Astrocyte of the hippocampus (primary cell): ENCODE measurements at places on chromosomes 13 and 19.

GRCh38 chr13:23325191-23325590, 108.3 kb downstream of the SACS start:
- peak; percentile 8 for DNase-seq

- DNase-seq = no peak
Measured at GRCh38 chr13:50629966-50630365, 213.5 kb downstream of the DLEU7 start.

DNA sequence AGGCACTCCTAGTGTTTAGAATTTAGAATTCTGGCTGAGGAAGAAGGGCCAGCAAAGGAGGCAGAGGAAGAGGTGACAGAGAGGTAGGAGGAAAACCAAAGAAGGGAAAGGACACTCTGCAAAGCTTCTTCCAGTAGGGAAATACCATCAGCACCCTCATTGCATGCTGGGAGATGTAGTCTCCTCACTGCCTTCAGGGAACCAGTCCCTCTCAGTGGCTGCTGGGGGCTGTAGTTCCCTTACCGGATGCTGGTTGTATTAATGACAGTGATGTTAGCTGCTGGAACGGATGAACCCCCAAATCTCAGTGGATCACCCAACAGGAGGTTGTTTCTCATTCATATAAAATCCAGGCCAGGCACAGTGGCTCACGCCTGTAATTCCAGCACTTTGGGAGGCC, 10.1 kb downstream of the GRIN2D start:
- DNase-seq = peak; percentile 70

GRCh38 chr19:53912653-53913052, 3.6 kb downstream of the CACNG7 start:
- no peak for DNase-seq

GRCh38 chr13:30412346-30412745, 9.9 kb upstream of the UBE2L5 start:
- DNase-seq = no peak

DNA sequence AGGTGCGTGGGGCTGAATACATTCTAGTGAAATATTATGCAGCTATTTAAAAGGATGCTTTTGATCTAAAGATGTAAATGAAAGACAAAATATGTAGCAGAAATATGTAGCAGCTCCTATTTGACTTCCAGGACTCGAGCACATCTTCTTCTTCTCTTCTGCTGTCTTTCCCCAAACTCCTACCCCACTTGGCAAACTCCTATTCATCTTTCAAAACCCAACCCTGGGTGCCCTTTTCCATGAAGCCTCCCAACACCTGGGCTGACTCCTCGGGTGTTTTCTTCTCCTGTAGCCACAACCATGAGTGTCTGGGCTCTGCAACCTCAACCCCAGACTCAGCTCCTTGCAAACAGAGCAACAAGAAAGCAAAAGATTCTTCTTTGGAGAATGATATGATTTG, 11.1 kb downstream of the ACER1 start:
- DNase-seq = no peak

DNA sequence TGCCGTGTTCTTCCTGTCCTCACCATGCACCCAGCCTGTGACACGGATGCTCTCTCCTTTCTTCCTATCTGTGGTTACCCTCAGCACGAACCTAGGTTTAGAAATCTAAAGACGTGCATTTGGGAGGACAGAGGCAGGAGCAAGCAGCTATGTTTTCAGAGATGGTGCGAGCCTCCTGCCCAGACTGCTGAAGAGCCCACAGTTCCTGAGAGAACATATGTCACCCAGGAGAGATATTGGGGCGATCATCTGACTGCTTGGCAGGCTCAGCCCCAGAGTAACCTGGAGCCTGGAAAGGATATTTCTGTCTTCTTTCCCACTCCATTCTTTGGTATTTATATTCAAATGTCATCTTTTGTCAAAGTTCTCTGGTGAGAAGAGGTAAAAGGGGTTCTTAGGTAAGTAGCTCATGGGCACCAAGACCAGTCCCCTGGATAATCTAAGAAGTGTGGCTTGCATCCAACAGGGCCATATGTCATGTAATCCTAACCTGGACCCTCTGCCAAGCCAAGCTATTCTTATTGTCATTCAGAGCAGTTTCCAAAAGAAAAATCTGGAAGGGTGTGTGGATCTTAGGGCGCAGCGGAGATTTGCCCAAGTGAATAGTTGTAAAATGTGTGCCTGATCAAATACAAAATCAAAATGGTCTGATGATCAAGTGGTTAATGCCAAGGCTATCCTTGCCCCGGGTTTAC, 59.5 kb downstream of the FGF9 start:
- DNase-seq = no peak
